Caco-2 (cell line): ENCODE measurements at places on chromosomes 16 and 17.

DNA sequence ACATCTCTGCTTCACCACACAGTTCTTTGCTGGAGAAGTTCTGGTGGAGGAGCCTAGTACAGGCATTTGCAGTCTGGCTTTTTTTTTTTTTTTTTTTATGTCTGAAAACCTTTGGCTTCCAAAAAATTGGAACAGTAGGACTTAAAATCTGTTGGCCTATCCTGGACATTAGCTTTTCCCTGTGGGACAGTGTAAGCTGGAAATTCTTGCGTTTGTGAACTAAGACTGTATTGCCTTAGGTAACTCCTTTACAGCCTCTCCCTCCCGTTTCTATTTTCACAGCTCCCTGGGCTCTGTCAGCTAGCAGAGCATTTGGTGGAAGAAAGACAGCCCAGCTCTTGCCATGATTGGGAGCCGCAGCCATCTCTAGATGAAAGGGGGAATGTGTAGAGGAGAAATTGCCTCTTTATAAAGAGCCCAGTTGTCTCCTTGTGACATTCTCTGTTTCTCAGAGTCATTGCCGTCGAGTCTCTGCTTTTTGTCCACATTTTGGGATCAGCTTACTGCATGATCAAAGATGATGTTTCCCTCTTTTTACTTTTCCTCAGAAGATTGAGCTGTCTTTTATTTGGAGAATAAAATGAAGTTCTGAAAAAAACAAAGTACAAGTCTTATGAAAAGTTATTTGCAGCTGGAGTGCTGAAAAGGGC is 227.5 kb downstream of the SPECC1 start:
- DNase-seq = no peak

DNA sequence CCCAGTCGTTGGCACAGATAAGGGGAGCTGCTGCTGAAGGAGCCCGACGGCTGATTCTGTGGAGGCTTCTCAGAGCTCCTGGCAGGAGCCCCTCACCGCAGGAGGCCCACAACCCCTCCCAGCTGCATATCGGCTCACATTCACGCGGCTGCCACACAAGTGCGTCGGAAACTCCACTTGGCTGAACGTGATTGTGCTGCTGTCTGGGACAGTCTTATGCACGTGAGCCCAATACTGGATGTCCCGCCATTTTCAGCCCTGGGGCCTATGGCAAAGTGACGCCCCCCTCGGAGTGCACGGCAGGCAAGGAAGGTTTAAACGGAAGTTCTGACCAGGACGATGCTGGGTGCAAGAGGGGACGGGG is 8.7 kb upstream of the PITPNA start:
- DNase-seq = no peak

GRCh38 chr17:17497065-17497844 is 1.1 kb upstream of the RASD1 start:
- no peak for DNase-seq

- no peak for DNase-seq
Observed at GRCh38 chr16:81539009-81539758, 94.6 kb downstream of the CMIP start.

DNA sequence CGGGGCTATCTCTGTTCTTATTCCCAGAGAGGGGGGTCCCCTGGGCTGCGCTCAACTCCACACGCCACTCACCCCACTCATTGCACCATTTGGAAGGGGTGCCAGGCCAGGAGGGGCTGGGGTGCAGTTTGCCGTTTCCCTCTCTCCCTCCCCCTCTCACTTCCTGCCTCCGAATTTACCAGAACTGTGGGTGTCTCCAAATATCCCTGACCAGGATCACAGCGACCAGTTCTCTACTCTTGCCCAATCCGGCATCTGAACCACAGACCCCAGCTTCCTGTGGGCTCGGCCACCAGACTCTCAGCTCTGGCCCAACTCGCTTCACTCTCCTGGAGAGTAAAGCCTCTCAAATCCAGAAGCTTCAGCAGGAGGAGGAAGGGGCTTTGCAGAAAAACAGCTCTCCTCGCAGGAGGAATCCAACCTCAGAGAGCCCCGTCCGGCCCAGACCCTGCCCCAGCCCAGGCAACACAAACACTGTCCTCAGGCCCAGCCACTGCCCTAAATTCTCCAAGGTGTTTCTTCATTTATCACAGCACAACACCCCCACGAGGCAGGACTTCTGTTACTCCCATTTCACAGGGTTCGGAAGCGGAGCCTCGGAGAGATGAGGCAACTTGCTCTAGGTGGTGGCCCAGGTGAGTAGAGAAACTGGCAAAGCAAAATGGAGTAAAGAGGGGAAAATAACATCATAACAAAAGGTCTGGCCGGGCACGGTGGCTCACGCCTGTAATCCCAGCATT is 423 bp upstream of the ASGR2 start:
- peak; percentile 42 for DNase-seq

DNA sequence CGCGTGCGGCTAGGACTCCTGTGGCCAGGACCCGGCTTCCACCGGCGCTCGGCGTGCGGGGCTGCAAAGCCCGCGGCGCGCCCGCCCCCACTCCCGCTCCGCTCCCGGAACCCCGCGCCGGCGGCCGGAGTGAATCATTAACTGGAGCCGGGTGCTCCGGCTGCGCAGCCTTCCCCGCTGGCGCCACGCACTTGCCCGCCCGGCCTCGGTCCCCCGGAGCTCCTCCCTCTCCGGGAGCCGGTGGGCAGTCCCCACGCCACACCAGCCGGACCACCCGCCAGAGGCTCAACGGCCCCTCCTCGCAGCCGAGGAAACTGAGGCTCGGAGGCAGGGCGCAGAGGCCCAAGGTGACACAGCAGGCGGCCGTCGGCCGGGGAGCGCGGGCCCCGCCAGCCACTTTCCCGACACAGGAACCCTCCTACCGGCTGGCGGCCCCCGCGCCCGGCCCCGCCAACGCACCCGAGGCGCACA is 580 bp downstream of the BCAR1 start:
- DNase-seq = peak; percentile 83

GRCh38 chr17:44792276-44792675 is 33.5 kb downstream of the ADAM11 start:
- no peak for DNase-seq

DNA sequence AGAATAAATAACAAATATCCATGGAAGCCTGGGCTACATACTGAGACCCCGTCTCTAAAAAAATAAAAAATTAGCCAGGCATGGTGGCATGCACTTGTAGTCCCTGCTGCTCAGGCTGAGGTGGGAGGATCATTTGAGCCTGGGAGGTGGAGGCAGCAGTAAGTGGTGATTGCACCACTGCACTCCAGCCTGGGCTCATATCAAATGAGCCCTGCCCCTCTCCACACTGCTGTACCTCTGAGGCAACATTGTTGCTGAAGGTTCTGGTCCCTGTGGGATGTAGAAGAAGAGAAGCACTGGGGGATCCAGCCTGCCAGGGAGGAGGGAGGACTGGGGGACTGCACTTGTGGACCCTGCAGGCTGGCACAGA is 11.4 kb upstream of the ARHGAP23 start:
- DNase-seq = no peak

GRCh38 chr17:7411427-7411750 is 3.7 kb downstream of the NLGN2 start:
- DNase-seq = no peak

DNA sequence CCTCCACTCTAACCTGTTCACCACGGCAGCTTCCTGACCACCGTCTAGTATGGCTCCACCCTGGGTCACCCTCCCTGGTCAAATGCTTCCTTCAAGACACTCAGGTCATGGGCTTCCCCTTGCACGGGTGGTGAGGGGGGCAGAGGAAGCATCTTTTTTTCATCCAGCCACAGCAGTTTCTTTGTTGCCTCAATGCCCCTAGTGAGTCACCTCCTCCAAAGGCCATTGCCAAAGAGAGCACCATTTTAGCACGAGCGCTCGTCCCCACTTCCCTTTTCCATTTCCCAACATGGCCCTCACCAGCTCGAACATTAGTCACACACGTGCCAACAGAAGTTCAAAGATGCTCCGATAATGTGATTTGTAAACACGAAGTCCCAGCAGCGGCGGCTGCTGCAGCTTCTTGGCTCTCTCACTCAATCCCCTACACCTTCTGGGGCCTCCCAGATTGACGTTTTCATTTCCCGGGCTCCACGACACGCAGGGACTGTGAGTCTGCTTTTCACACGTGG is 134.6 kb downstream of the GAS7 start:
- DNase-seq = no peak

DNA sequence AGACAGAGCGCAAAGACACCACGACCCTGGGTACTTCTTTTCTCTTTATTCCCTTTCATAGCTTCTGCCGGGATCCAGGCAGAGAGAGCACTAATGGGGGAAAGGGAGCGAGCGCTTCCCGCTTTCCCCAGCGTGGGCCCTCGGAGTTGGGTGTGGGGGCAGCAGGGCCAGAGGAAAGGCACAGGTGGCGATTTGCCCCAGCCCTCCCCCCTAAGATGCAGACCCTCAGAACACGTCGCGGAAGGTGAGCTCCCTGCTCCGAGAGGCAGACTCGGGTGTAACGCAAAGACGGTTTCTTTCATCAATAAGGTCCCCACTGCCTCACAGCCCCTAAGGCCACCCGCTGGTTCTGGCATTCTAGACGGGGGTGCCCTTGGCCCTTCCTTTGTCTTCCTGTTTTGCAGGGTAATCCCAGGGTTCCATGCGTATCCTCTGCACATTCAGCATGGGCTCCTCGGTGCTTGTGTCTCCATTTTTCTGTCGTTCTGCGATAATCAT is 570 bp upstream of the NME3 start:
- no peak for DNase-seq

- no peak for DNase-seq
Observed at GRCh38 chr17:52673791-52674190, 515.3 kb upstream of the CA10 start.

DNA sequence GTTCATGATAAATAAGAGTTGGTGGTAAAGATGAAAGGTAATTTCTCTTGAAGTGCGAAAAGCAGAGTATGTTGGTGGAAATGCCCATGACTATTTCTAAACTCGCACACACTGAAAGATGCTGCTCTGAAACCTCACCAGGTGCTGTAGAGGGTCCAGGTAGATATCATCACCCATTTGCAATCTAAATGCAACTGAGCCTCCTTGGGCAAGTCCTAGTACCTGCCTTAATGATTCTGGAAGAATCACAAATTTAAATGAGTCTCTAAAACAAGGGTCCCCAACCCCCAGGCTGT is 5.9 kb upstream of the MMD start:
- no peak for DNase-seq

DNA sequence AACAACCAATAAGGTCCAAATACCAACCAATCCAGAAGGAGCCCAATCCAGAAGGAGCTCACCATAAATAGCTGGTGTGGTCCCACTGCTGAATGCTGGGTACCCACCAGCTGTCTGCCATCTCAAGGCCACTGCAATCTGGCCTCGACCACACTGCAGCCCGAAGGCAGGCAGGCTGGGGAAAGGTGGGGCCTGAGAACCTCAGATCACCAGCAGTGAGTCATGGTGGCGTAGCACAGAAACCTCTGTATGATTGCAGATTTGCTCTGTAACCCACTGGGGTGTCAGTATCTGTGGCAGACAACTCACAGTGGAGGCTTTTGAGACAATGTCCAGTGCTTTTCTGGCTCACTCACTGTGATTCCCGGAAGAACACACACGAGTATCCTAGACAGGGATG is 14.7 kb upstream of the CMTR2 start:
- no peak for DNase-seq

DNA sequence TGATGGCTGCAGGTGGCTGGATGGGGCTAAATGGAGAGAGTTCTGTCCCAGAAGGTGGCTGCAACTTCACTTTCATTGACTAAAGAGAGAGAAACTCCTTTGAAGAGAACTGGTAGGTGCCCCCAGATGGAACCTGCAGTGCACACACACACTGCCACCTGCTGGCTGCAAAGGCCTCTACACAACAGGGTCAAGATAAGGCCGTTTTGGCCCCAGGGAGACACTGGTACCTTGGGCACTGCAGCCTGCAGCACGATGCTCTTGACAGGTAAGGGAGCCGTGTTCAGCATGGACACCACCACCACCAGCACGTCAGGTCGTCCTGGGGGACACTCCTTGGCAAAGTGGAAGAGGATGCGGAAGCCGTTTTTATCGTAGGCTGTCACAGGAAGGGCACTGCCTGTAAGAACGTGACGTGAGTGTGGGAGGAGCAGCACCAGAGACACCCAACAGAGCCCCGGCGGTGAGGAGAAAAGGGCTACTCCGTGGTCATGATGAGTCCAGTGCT is 22.7 kb downstream of the GGA3 start:
- DNase-seq = peak; percentile 74

- no peak for DNase-seq
Observed at GRCh38 chr17:17740615-17741348, 59.5 kb downstream of the RAI1 start.
